Urothelium cell line (cell line): ENCODE measurements at places on chromosomes 4 and X.

DNA sequence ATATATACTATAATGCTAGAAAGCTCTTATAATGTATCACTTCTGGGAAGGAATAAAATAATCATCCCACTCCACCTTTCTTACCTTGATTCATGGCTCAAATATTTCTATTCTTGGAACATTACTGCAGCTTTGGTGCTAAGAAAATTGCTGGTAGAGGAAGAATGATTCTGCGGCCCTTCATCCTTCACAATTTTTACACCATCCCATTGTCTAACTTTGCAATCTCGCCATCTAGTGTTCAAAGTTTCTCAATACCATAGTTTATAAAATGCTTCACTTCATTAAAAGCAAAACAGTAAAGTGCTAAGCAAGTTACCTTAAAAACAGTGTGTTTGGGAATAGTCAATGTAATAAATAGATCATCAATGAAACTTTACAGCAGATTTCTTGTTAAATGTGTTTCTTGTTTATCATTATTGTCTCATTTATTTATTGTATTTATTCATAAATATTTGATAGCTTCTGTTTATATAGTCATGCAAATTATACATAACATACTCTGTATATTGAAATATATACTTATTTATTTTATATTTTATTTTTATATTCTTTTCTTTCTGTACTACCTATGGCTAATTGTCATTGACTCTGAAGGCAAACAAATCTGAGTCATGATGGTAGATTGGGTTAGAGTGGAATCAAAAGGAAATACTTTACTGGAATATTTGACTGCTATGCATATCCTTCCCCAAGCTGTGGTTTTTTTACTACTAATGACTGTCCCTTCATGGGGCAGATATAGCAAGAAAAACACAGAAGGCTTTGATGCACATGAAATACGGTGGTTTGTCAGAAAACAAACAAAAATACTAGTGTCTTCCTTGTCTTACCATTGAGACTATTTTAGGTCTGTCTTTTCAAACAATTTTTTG is 390.7 kb downstream of the MAPK10 start:
- peak; percentile 38 for DNase-seq

DNA sequence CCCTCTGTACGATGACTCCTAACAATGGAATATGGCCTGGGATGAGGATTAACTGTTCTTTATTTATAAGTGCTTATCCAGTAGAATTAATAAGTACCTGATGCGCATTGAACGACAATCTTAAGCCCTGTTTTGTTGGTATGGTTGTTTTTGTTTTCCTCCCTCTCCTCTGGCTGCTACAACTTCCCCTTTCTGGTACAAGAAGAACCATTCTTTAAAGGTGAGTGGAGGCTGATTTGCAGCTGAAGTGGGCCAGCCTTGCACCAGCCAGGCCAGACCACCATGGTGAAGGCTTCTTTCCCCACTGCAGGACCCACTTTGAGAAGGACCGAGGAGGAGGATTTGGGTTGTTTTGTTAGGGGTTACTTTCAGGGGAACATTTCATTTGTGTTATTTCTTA is 113.3 kb downstream of the PARM1 start:
- no peak for DNase-seq

- DNase-seq: no peak
These were observed 9.2 kb downstream of the UBE2A start for GRCh38 chrX:119583431-119584059.

GRCh38 chr4:159117968-159118367 is 15.1 kb downstream of the RAPGEF2 start:
- no peak for DNase-seq

GRCh38 chrX:103343105-103343504 is 13.1 kb downstream of the TCEAL7 start:
- peak; percentile 4 for DNase-seq

DNA sequence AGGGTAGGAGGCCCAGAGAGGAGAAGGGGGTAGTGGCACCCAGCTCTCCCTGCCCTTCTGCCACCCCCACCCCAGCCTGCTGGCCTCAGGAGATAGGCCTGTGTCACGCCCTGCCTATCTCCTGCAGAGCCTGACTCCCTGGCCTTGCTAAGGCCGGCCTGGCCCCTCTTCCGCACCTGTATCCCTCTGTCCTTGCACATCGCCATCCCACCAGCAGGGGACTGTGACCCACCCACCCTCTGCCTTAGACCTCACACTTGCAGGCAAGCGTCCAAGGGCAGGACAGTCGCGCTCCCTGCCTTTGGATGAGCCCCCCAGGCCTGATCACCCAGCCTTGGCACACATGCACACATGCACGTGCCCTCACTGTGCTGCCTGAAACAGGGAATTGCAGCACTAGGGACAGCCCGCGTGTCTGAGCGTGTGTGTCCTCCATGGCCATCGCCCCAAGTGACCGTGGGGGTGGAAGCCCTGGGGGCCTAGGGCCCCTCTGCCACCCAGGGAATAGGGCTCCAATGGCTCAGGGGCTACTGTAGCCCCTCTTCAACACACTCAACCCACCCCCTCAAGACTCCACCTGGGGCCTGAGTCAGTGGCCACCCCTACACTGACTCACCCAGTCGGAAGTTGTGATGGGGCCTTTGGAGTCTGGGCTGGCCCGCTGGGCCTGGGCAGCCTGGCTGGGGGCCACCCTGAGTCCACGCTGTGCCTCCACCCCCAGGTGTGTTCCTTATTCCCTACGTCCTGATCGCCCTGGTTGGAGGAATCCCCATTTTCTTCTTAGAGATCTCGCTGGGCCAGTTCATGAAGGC is 2.1 kb downstream of the SLC6A8 start:
- no peak for DNase-seq

DNA sequence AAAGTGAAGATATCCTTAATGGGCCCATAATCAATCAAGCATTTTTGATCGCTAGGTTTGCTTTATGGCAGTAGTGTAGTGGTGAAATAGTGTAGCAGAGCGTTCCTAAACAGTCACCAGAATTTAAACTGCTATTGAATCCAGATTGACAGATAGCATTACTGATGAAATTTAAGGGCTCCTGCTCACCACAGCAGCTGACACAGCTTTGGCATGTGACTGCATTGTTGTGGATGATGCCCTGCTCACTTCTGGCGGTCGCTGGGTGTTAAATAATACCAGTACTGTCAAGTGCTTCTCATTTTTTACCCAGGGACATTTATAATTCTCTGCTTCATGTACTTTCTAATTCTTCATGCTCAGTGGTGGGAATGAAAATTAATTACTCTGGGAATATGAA is 102.0 kb upstream of the ARHGAP24 start:
- no peak for DNase-seq

DNA sequence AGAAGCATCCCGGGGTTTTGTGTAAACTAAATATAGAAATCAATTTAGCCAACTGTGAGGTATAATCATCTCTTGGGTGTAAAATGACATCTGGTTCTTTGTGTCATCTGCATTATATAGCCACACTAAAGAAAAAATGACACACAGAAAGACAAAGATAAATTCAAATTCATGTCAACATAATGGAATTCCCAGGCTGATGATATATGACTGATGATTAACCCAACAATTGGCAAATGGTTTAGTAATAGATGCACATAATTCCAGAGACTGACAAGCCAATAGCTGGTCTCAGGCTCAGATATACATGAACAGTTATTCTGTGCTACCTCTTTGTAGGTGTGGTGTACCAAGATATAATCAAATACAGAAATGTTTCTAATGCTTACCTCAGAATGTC is 375.4 kb upstream of the PITX2 start:
- no peak for DNase-seq

- no peak for DNase-seq
These were observed 171.1 kb downstream of the LARP7 start for GRCh38 chr4:112808001-112808400.

DNA sequence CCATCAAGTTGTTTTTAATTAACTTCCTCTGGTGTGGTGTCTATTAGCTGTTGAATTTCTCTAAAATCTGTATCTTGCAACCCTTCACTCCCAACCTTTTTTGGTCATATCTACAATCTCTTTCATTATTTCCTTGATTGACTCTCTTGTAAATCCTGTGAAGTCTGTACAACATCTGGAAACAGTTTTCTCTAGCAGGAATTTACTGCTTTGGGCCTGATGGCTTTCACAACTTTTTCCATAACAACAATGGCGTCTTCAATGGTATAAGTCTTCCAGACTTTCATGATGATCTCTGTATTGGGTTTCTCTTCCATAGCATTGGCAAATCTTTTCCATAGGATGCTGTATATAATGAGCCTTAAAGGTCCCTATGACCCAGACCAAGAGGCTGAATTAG is 49.0 kb downstream of the TBC1D19 start:
- no peak for DNase-seq

DNA sequence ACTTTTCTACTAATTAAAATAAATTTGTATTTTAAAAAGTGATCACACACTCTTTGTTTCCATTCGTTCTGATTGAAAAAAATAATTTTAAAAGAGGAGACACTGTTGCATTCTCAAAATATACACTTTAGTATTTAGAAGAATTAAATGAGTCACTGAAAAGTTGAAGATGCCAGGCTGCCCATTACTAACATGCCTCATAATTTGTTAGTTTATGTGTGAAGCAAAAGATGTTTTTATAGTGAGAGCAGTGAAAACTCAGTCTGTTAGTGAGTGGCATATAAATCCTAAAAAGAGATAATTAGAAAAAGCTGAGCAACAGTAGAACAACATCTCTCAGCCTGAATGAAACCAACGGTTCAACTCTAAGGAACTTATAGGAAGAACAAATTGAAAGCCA is 143.4 kb downstream of the CDS1 start:
- no peak for DNase-seq

GRCh38 chr4:91032725-91033445 is 905.7 kb downstream of the CCSER1 start:
- DNase-seq: no peak

DNA sequence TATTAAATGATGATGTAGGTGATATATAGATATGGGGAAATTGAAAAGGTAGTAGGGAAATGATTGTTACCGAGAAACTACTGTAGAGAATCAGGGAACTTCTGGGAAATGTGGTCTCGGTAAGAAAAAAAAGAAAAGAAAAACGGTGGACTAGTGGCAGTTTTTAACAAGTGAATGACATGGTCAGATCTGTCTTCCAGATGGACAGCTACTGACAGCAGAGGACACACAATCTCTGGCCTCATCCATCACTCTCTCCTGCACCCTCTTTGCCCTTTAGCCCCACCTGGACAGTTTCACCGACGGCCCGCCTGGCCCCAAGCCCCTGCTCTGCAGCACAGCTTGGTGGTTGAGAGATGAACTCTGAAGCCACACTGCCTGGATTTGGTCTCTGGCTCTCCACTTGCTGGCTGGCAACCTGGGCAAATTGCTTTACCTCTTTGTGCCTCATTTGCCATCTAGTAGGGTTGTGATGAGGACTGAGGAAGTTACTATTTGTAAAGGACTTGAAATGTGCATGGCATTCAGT is 23.4 kb downstream of the RBM47 start:
- DNase-seq: no peak

- DNase-seq: no peak
These were observed 82.0 kb downstream of the GPC4 start for GRCh38 chrX:133333154-133333750.

GRCh38 chr4:845836-846251 is 19.9 kb upstream of the CPLX1 start:
- no peak for DNase-seq

GRCh38 chr4:139913398-139913990 is 240.5 kb downstream of the MAML3 start:
- no peak for DNase-seq

DNA sequence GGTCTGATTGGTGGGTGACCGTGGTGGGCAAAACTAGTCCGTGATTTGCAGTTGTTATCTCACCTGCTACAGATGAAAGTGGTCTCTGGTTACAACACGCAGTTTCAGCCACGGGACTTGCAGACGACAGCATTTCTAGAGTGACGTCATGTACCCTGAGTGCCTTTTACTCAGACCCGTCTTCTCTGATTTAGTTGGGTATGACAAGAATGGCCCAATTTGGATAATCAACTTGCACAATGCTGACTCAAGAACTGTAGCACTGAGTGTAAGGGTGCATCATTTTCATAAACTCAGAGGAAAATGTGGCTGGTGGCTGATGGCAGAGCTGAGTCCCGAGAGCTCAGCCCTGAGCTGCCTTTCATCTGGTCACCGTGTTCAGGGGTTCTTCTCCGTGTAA is 281.4 kb upstream of the FRG1 start:
- no peak for DNase-seq

GRCh38 chr4:54566608-54567007 is 91.1 kb upstream of the KIT start:
- DNase-seq: no peak

- no peak for DNase-seq
These were observed 78.2 kb upstream of the PAQR3 start for GRCh38 chr4:79017481-79017880.

- DNase-seq: no peak
These were observed 1.1 kb upstream of the LCORL start for GRCh38 chr4:18022572-18023050.

GRCh38 chr4:66300336-66300934 is 630.1 kb upstream of the EPHA5 start:
- DNase-seq: no peak

- DNase-seq: no peak
These were observed 3.4 kb upstream of the ZCCHC18 start for GRCh38 chrX:104108955-104109354.

DNA sequence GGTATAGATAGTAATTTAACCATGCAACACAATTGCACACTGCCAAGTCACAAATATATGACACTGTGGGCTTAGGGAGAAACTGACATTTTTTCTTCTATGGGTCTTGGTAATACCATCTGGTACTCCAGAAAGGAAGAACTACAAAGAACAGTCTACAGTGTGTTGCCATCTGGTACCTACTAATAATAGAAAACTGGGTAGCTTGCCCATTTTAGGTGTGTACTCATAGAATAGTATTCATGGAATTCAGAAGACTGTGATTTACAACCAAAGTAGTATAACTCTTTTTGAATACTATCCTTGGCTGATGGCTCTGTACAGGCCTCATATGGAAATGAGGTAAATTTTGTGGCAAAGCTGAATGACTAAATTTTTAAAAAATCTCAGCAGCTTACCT is 132.6 kb upstream of the RPS6KA6 start:
- DNase-seq: no peak

- no peak for DNase-seq
These were observed 426.4 kb downstream of the PDGFC start for GRCh38 chr4:156545003-156545785.

DNA sequence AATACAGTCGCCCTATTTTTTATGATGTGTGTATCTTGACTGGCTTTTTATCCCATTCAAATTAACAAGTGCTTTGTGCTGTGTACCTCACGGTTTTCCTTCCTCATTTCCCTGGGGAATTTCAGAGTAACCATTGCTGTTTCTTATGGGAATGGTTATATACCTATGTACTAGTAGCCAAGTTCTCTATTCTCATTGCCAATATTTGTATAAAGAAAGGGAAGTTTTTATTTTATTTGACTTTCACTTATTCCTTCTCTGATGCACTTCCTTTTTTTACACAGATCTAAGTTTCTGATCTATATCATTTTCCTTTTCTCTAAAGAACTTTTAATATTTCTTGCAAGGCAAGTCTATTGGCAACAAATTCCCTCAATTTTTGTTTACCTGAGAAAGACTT is 181.3 kb downstream of the SOWAHB start:
- DNase-seq: no peak

- DNase-seq: no peak
These were observed 62.0 kb upstream of the ESX1 start for GRCh38 chrX:104316739-104317138.

- no peak for DNase-seq
These were observed 2.0 kb downstream of the TMEM165 start for GRCh38 chr4:55397520-55398321.

GRCh38 chr4:105622269-105622668 is 69.8 kb downstream of the ARHGEF38 start:
- DNase-seq: no peak

GRCh38 chrX:20742106-20742505 is 475.4 kb upstream of the RPS6KA3 start:
- peak; percentile 2 for DNase-seq
